ENCODE measurements at places on chromosomes 6 and 20.

- no peak for DNase-seq
These were observed 5.4 kb downstream of the SLCO4A1 start for GRCh38 chr20:62647521-62648317.

DNA sequence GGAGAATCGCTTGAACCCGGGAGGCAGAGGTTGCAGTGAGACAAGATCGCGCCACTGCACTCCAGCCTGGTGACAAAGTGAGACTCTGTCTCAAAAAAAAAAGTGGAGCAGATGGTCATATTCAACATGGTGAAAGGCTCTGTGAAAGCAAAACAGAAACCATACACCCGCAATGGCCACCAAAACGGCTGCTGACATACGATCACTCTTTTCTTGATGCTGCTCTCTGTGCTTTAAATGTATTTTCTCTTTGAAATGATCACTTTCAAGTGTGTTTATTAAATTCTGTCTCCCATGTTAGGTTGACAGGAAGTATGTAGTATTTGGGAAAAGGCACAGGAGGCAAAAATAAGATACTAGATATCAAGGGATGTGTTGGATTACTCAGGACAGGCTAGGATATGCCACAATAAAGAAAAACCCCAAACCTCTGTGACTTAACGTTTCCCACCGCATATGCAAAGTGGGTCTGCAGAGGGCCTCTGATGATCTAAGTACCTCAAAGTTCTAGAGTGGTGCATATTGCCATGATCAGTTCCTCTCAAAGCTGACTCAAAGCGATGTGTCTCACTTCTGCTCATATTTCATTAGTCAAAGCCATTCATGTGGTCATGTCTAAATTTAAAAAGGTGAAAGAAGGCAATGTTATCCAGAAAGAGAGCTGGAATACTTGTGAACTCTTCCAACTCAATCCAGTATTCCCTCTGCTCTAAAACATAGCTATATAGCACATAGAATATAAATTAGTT is 155.1 kb upstream of the SOX4 start:
- no peak for DNase-seq

DNA sequence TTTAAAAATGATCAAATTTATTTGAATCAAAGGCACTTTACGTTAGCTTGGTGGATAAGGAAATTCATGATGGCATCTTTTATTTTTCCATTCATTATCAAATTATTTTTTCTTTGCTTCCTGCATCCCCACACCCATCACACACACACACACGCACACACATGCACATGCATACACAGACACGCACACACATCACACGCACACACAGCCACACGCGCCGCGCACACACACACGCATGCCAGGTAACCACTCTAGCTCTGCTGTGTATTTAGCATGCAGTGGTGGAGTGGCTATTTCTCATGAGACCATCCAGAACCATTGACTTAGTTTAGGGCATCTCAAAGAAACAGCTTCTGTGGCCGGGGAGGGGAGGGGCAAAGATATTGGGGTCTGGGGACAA is 47.0 kb downstream of the GNAS start:
- no peak for DNase-seq

GRCh38 chr6:170317718-170318117 is 11.2 kb downstream of the FAM120B start:
- no peak for DNase-seq

- peak; percentile 82 for DNase-seq
These were observed 6.5 kb downstream of the PEDS1 start for GRCh38 chr20:50146732-50147662.

DNA sequence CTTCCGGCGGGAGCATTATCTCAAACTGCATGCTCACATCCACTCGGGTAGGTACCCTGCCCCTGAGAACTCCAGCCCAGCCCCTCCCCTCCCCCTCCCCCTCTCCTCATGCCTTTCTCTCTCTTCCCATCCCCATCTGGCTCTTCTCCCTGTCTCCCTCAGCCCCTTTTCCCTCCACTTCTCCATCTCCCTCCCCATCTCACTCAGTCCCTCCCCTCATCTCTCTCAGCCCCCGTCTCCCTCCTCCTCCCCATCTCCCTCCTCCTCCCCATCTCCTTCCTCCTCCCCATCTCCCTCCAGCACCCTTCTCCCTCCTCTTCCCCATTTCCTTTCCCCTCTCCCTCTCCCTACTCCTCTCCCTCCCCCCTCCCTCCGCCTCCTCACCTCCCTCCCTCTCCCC is 27.3 kb upstream of the CHMP4B start:
- no peak for DNase-seq

- peak; percentile 18 for DNase-seq
These were observed at the start of gene TRIM15 for GRCh38 chr6:30163090-30163917. TSS of gene TRIM15 (plus strand) at chr6:30163546. CDS start at chr6:30163685, 139 bp downstream.

DNA sequence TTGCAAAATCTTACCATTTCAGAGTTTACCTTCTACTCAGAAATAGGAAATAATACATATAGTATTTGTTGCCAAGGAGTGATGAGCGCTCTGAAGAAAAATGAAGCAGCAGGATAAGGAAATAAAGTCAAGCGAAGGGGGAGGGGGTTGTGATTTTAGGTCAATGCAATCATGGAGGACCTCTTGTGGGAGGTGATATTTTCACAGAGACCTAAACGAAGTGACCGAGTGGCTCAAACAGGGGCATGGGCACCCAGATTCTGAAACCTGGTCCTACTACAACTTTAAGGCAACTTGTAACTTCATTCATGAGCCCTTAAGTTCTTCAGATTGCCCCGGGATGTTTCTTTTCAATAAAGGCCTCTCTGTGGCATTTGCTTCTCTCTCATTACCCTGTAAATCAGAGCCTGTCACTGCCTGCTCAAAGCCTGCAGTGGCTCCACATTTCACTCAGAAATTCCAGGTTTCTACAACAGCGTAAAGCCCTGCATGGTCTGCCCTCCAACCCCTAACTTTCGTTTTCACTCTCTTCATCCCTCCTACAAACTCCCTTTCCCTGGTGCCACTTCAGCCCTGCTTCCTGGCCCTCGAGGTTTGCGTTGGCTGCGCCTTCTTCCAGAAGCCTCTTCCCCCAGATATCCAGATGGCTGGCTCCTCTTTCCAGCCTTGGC is 162.7 kb downstream of the TBC1D7 start:
- no peak for DNase-seq

GRCh38 chr20:5482791-5483190 is 166.0 kb upstream of the PROKR2 start:
- no peak for DNase-seq

DNA sequence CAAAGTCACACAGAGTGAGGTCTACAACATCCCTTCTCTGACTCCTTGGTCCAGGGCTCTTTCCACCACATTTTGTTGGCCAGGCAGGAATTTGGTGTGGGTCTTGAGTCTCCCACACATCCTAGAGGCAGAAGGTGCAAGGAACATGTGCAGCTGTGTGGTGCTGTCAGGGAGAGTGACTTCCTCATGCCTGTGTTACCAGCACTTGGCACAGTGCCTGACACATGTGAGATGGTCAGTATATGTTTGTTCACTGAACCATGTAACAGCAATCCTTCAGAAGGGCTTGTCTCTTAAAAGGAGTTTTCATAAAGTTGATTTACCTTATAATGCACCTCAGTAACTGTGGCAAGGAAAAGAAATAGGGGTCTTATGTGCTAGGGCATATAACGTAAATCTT is 168.5 kb downstream of the CDC5L start:
- DNase-seq: no peak

Data from activated CD4-positive, alpha-beta T cell treated with anti-CD3 and anti-CD28 coated beads, Interleukin-2, amount 50 U/mL, for 4 hours (primary cell).